NCI-H748 treated with DMSO at 0.1 percent for 48 hours (cell line): ENCODE measurements at places on chromosomes 1 and 21.
A peak's percentile ranks its signal among the peaks of the same experiment; 100 is the strongest.

GRCh38 chr1:70017770-70018169 lies 187.6 kb downstream of the LRRC40 start:
- DNase-seq, result no peak

GRCh38 chr1:41240781-41241353 lies 1.2 kb downstream of the SCMH1 start:
- DNase-seq, result peak; percentile 94

GRCh38 chr21:42000908-42001307 lies 9.3 kb downstream of the ZBTB21 start:
- no peak for DNase-seq

DNA sequence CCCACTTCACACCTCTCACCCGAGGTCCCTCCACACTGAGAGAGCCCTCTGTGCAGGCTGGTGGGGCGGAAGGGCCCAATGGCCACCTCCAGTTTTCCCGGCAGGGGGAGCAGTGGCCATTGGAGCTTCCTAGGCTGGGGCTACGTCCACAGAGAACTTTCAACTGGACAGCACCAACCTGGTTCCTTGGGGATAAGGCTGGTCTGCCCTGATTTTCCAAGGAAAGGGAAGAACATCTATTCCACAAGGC lies 20.3 kb upstream of the LAPTM5 start:
- DNase-seq, result no peak

GRCh38 chr21:43916691-43917514 lies 51.9 kb downstream of the AGPAT3 start:
- no peak for DNase-seq

GRCh38 chr1:3319874-3320245 lies 134.6 kb upstream of the ARHGEF16 start:
- peak; percentile 59 for DNase-seq

DNA sequence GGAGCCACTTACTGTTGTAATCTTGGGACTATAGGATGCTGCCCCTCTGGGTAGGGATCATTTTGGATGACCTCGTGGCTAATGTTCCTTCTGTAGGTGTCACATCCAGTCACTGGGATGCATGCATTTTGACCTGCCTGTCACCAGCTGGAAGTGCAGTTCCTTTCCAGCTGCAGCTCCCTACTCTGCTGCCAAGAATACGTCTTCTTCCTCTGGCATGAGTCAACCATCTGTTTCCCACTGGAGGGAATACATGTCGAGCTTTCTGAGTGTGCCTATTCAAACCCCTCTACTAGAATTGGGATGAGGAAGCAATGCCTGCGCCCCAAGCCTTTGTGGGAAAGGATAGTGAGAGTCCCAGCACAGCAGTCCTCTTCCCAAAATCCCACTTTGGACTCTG lies 415.5 kb upstream of the ADAMTS5 start:
- DNase-seq, result no peak

- DNase-seq, result no peak
These were observed 40.6 kb upstream of the CYP2J2 start for GRCh38 chr1:59967141-59967697.

- DNase-seq, result no peak
These were observed 76.9 kb upstream of the ZRANB2 start for GRCh38 chr1:71157715-71158114.

GRCh38 chr1:186374303-186375151 lies 526 bp downstream of the TPR start:
- peak; percentile 7 for DNase-seq

DNA sequence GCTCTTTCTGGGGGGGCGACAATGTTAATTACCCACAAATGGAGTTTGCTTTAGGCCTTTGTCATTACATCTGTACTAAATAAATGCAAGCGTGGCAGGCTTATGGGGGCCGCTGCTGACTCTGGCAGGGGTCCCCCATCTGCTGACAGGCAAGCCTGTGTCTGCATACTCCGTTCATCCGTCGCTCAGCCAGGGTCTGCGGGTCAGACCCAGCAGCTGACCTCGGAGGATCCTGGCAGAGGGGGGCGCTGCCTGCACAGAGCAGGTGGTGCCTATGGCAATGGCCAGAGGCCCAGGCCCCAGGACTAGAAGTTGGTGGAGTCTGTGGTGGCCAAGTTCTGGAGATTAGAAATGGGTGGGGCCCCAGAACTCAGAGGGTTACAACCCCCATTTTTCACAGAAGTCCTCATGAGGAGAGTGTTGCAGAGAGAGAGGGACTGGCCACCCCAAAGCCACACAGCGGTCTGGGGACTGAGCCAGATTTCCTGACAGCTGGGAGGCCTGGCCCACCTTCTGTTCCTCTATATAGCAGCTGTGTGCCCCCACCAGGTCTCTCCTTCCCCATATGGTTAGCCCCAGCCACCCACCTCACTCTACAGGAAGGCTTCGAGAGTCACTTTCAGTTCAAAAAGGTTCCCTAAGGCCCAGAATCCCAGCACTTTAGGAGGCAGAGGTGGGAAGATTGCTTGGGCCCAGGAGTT lies 31.0 kb downstream of the TTC39A start:
- DNase-seq, result no peak

DNA sequence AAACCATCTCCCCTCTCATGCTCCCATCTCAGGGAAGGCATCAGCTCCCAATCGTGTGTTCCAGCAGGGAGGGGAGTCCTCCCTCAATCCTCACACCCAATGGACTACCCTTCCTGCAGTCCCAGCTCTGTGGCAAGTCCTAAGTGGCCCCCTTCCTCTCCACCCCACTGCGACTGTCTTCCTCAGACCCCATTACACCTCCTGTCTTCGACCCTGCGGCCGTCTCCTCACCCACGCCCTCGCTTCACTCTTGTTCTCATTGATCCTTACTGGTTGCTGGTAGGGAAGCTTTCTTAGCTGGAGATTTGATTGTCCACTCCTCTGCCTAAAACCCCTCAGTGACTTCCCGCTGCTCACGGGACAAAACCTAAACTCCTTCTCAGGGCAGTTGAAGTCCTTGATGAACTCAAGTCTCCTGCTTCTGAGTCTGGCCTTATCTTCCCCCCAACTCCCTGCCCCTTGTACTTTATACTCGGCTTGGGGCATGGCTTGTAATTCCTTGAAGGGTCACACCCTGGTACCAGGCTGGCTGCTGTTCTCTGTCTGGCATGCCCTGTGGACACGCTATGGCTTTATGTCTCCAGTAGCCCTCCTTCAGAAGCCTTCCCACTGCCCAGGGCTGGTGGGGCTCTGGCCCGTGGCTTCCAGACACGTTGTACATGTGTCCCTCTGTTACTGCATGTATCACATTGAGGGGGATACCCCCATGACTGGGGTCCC lies 2.3 kb upstream of the EPS8L3 start:
- DNase-seq, result no peak

GRCh38 chr21:45550522-45551210 lies 8.4 kb upstream of the SLC19A1 start:
- no peak for DNase-seq

DNA sequence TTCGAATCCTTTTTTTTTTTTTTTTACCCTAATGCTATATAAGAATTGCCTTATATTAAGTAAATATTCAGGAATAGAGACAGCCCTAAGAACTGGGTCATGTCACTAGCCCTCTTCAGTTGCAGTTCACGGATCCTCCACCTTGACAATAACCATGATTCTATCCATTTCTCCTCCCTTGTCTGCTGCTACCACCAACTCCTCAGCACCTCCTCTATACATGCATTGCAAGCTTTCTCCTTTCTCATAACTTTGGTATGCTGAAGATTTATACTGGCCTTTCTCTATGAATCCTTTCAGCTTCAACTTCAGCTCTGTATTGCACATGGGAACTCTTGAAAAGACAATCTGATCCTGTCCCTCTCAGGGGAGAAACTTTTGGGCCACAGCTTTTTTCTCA lies 14.3 kb upstream of the DR1 start:
- DNase-seq, result no peak

DNA sequence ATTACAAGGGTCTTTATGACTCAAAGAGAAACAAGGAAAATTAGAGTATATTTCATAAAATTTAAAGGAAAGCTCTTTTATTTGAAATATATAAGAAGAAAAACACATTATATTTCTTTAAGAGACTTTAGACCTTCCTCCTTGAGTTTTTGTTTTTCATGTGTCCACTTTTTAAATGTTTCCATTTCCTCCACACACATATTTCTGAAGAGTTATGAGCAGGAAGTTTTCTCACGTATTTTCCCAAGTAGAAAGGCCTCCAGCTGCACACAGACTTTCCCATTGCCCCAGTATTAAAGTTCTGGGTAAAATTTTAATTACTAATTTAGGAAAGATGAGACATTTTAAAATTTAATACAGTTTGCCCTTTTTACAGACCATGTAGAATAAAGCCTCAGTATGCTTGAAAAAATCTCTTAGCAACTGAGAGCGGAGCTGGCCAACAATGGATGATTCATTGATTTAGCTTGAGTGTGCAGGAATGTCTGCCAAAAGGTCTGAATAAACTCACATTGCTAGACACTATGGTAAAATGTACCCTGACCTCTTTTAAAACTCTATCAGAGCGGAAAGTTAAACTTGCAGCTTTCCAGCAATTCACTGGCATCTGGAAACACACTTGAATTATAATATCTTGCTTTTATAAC lies 57.9 kb downstream of the DDAH1 start:
- DNase-seq, result no peak

DNA sequence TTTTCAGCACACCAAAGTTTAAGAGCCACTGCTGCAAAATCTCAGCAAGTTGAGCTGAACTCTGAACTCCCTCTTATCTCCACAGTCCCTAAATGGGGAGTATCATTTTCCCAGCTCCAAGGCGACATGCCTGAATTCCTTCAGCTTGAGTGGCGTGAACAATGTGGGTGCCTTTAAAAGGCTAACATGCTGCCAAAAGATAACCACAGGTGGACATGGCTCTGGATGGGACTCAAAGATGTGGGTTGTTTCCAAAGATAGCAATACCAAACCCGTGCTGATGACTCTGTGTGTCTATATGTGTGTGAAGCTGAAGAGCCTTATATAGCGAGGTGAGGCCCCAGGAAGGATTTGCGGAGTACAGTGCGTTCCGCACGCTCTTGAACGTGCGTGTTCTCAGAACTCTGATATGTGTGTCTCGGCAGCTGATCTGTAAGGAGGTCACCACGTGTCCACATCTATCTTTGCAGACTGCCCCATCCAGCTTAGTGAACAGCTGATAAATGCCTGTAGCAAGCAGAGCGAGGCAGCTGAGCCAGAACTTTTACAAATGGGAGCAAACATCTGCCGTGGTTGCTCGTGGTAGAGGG lies 189.2 kb downstream of the DYRK1A start:
- DNase-seq, result no peak

GRCh38 chr1:54857141-54857540 lies 29.9 kb downstream of the DHCR24 start:
- no peak for DNase-seq

- DNase-seq, result no peak
These were observed 3.2 kb upstream of the THEMIS2 start for GRCh38 chr1:27868932-27869718.

- no peak for DNase-seq
These were observed 83.1 kb downstream of the HS2ST1 start for GRCh38 chr1:86997538-86997937.

DNA sequence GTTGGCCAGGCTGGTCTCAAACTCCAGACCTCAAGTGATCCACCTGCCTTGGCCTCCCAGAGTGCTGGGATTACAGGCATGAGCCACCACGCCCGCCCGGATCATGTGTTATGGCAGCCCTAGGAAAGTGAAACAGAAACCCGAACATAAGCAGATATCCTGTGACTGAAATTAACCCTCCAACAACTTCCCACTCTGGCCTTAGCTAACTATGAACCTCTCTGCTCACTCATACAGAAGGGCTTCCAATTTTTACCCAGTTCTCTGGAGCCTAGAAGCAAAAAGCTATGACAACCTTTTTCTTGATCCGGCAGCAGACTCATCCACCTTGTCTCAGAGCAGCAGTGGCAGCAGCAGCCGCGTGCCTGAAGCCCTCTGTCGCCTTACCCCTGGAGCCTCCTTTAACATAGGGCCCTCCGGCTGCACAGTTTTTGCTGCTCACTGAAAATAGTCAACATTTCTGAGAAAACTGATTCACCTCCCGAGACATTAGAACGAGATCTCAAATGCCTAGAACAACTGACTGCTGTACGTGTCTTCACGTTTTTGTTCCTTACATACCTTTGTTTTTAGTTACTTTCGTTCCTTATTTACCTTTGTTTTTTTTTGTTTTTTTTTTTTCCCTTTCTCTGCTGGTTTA lies 9.3 kb downstream of the CBR1 start:
- DNase-seq, result no peak

DNA sequence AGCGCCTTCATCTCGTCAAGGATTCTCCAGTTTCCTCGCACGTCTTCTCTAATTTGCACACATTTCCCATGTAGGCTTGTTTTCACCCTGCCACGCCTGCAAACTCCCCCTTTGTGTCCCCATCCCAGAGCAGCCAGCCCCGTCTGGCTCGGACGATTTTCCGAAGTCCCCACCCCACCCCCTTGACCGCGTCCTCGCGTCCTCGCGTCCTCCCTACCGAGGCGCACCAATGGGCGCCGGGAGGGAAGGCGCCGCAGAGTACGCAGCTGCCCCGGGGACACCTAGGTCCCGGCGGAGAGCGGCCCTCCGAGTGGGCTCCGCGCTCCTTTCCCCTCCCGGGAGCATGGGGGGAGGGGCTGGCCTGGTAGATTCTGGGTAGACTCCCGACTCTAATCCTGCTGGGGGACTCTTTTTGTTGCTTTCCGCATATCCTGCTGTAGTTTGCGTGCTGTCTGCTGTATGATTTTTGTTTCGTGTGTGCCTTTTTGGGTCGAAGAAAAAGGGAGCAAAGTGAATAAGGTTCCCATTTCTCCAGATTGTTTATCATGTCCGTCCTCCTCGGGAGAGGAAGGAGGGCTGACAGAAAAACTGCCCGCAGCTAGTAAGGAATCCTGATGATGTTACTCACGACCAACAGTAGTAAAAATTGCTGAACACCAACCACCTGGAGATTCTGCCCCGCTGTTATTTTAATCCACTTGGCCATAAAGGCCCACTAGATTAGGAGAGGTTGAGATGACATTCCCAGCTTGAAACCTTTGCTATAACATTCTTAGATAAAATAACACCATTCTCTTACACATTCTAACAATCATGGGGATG lies 1.5 kb downstream of the CACHD1 start:
- peak; percentile 25 for DNase-seq

DNA sequence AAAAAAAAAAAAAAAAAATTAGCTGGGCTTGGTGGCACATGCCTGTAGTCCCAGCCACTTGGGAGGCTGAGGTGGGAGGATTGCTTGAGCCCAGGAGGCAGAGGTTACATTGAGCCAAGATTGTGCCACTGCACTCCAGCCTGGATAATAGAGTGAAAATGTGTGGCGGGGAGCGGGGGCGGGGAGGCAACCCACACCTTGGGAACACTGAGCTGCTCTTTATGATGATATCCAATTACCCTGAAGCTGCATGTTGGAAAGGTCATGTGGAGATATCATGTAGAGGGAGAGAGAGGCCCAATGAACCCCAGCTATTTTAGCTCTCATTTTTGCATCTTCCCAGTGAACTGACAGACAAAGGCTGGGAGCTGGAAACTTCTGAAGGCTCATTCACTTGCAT lies 48.3 kb upstream of the ZNF648 start:
- no peak for DNase-seq
